Aorta (tissue), 5 donors: ENCODE measurements at places on chromosomes 5 and 9. TPM values are rescaled to one million over a fixed set of nuclear protein-coding genes. Genes with fewer than 3 reads are reported as not detected.

DNA sequence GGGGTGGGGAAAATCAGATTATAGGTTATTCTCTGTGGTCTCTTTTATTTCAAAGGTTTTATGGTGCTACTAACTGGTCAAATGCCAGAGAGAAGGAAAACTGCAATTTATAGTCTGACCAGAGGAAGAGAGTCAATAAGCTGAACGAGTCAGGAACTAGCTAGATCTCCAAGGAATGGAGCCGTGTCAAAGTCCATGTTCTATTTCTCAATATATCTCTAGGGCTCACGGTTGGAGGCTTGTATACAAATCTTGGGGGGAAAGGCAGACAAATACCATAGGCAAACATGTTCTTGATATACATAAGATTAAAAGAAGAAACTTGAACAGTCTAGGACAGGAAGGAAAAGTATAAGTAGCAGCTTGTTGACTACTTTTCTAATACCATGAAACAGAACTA, 627.1 kb downstream of the PDE4D start:
- no peak overlapping the region for H3K4me3 ChIP-seq
- H3K4me1 ChIP-seq, result no peaks in the 10 kb centered on the region

- H3K27me3 ChIP-seq, result no peaks in the 10 kb centered on the region
- no peak for DNase-seq
- H3K4me1 ChIP-seq, result no peaks in the 10 kb centered on the region
- no peak overlapping the region for H3K27ac ChIP-seq
- no peaks in the 10 kb centered on the region for H3K36me3 ChIP-seq
- H3K4me3 ChIP-seq, result no peak overlapping the region
Measured at GRCh38 chr9:135525241-135526088, 4.2 kb downstream of the LCN1 start.

- H3K4me1 ChIP-seq, result no peaks in the 10 kb centered on the region
- H3K4me3 ChIP-seq, result no peak overlapping the region
- no peak for DNase-seq
- no peaks in the 10 kb centered on the region for H3K27me3 ChIP-seq
- no peak overlapping the region for H3K27ac ChIP-seq
- H3K36me3 ChIP-seq, result no peaks in the 10 kb centered on the region
Measured at GRCh38 chr9:34572092-34572491, 17.4 kb downstream of the CNTFR start.

GRCh38 chr9:84339962-84340361, 596 bp downstream of the SLC28A3 start:
- DNase-seq, result no peak
- no peak overlapping the region for H3K27ac ChIP-seq
- no peaks in the 10 kb centered on the region for H3K36me3 ChIP-seq
- H3K27me3 ChIP-seq, result no peaks in the 10 kb centered on the region

- no peak overlapping the region for H3K4me3 ChIP-seq
- no peaks in the 10 kb centered on the region for H3K36me3 ChIP-seq
- no peak for DNase-seq
- no peaks in the 10 kb centered on the region for H3K4me1 ChIP-seq
- no peak overlapping the region for H3K27ac ChIP-seq
- H3K27me3 ChIP-seq, result no peaks in the 10 kb centered on the region
Measured at GRCh38 chr5:117551236-117551635, 976.6 kb upstream of the SEMA6A start.

DNA sequence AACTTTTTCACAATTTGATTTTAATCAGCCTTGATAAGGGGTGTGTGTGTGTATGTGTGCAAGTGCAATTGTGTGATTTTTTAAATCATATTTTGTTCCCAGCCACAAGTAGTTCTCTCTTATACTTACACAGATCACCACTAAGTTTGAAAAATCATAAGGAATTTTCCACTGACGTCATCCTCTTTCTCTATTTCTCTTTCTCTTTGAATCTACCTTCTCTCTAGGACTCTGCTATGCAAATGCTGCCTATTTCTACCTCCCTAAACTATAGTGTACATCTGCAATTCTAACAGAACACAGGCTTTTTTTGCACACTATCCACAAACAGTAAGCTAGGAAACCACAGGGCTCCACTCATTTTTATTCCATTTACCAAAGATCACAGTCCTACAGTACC, 254.6 kb upstream of the CYLC2 start:
- H3K4me1 ChIP-seq, result no peaks in the 10 kb centered on the region
- H3K36me3 ChIP-seq, result no peaks in the 10 kb centered on the region
- H3K27ac ChIP-seq, result no peak overlapping the region
- H3K27me3 ChIP-seq, result no peaks in the 10 kb centered on the region
- no peak for DNase-seq

DNA sequence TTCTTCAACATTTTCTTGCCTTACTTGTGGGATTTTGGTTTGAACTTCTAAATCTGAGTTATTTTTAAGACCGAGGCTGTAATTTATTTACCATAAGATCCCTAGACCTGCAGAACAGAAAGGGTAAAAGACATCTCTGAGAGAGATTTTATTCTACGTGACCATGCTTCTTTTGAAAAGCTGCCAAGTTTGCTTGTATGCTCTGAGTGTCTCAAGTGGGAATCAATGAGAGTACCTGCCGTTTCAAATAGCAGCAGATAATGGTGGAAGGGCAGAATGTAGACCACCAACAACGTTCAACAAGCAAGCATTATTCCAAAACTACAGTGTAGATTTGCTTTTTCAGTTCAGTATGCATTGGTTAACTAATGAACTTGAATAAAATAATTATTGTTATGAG, 108.6 kb upstream of the MINAR2 start:
- no peaks in the 10 kb centered on the region for H3K4me1 ChIP-seq
- no peak for DNase-seq
- H3K27ac ChIP-seq, result no peak overlapping the region

DNA sequence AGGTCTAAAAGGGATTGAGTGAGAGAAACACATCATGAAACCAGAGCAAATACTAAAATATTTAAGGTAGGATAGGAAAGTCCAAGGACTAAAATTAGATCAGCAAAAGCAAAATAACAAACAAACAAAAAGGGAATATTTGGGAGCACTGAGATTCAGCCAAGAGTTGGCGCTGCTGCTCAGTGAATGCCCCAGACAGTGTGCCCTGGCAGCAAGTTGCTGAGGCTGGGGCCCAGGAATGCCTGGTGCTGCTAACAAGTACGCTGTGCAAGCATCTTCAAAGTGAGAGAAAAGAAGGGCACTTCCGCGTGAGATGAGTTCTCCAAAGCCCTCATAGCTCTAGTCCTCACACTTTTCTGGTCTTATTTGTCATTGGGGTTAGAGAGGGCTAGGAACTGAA, 603.3 kb downstream of the EFNA5 start:
- H3K27ac ChIP-seq, result no peak overlapping the region
- H3K27me3 ChIP-seq, result no peaks in the 10 kb centered on the region
- no peaks in the 10 kb centered on the region for H3K4me1 ChIP-seq
- H3K4me3 ChIP-seq, result no peak overlapping the region
- H3K36me3 ChIP-seq, result no peaks in the 10 kb centered on the region

GRCh38 chr5:96624596-96624995, 37.6 kb upstream of the CAST start:
- no peaks in the 10 kb centered on the region for H3K4me1 ChIP-seq
- H3K27ac ChIP-seq, result no peak overlapping the region
- H3K4me3 ChIP-seq, result no peak overlapping the region

GRCh38 chr5:39020458-39020857, 53.7 kb downstream of the RICTOR start:
- H3K27me3 ChIP-seq, result no peaks in the 10 kb centered on the region
- no peak overlapping the region for H3K27ac ChIP-seq
- H3K4me1 ChIP-seq, result no peaks in the 10 kb centered on the region
- DNase-seq, result no peak

- H3K4me1 ChIP-seq, result no peaks in the 10 kb centered on the region
- no peaks in the 10 kb centered on the region for H3K36me3 ChIP-seq
- H3K27ac ChIP-seq, result no peak overlapping the region
- H3K27me3 ChIP-seq, result no peaks in the 10 kb centered on the region
- no peak for DNase-seq
Measured at GRCh38 chr9:14524873-14525515, 168.2 kb downstream of the ZDHHC21 start.

- H3K27ac ChIP-seq, result no peak overlapping the region
- no peaks in the 10 kb centered on the region for H3K4me1 ChIP-seq
- no peaks in the 10 kb centered on the region for H3K27me3 ChIP-seq
- H3K4me3 ChIP-seq, result no peak overlapping the region
Measured at GRCh38 chr5:103539376-103540330, 22.9 kb downstream of the NUDT12 start.

- H3K27me3 ChIP-seq, result no peaks in the 10 kb centered on the region
- H3K36me3 ChIP-seq, result no peaks in the 10 kb centered on the region
- H3K4me1 ChIP-seq, result no peaks in the 10 kb centered on the region
- DNase-seq, result no peak
- H3K27ac ChIP-seq, result no peak overlapping the region
Measured at GRCh38 chr5:117054911-117055310, 480.3 kb upstream of the SEMA6A start.

GRCh38 chr5:78483809-78484521, 123.5 kb downstream of the SCAMP1 start:
- no peak overlapping the region for H3K4me3 ChIP-seq
- peaks cover 12% of the 10 kb centered on the region for H3K4me1 ChIP-seq
- H3K27me3 ChIP-seq, result no peaks in the 10 kb centered on the region
- no peak for DNase-seq
- H3K36me3 ChIP-seq, result peaks cover 2% of the 10 kb centered on the region

- H3K27ac ChIP-seq, result no peak overlapping the region
- no peak for DNase-seq
- H3K36me3 ChIP-seq, result no peaks in the 10 kb centered on the region
- no peaks in the 10 kb centered on the region for H3K4me1 ChIP-seq
- no peaks in the 10 kb centered on the region for H3K27me3 ChIP-seq
Measured at GRCh38 chr5:52007230-52007858, 624.1 kb downstream of the ISL1 start.

PRR16 gene
- total RNA-seq, result 14.2 TPM

GZMA gene
- total RNA-seq, result 5.4 TPM

RICTOR gene
- 57.1 TPM for total RNA-seq

SCGB3A1 gene
- total RNA-seq, result not detected

CD14 gene
- total RNA-seq, result 205 TPM

CKMT2 gene
- total RNA-seq, result 29.3 TPM

CXXC5 gene
- 40.0 TPM for total RNA-seq

IL5 gene
- total RNA-seq, result not detected

GRM6 gene
- not detected for total RNA-seq

GFRA3 gene
- total RNA-seq, result 3.2 TPM

ADAMTS16 gene
- 0.81 TPM for total RNA-seq

PCDHB15 gene
- 10.9 TPM for total RNA-seq
